Activated naive CD4-positive, alpha-beta T cell treated with anti-CD3 and anti-CD28 coated beads, Interleukin-2, amount 50 U/mL, for 72 hours (primary cell): ENCODE measurements at places on chromosomes 13 and 19. TPM values are rescaled to one million over a fixed set of nuclear protein-coding genes. Genes with fewer than 3 reads are reported as not detected.

The ZNF569 gene
- total RNA-seq = 6.3 TPM

The SIAH3 gene
- total RNA-seq = 0.02 TPM

The EMC10 gene
- 45.5 TPM for total RNA-seq

The ZNF837 gene
- total RNA-seq = 2.1 TPM
